CD8-positive, alpha-beta memory T cell (primary cell): ENCODE measurements at places on chromosomes 3 and 15. TPM values are rescaled to one million over a fixed set of nuclear protein-coding genes. Genes with fewer than 3 reads are reported as not detected.

DNA sequence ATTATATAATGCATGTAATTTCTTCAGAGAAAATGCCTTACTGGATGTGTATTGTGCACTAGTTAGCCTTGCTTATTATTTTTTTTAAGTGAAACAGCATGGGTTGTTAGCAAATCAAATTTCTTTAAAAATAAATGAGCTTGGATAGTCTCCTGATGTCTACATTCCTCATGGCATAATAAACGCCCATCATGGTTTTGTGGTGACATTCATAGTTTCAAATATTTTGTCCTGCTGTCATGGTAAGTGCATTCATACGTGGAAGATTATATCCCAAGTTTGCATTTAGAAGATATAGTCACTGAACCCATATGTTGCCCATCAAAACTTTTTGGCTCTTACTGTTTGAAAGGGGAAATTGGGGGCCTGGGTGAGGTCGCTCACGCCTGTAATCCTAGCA, 130.7 kb downstream of the ALCAM start:
- no peaks in the 10 kb centered on the region for H3K4me1 ChIP-seq
- H3K4me3 ChIP-seq = no peak overlapping the region
- no peaks in the 10 kb centered on the region for H3K27me3 ChIP-seq
- H3K27ac ChIP-seq = no peak overlapping the region

Gene BCL2A1
- 55.8 TPM for total RNA-seq

Gene EHHADH
- 1.7 TPM for total RNA-seq

DNA sequence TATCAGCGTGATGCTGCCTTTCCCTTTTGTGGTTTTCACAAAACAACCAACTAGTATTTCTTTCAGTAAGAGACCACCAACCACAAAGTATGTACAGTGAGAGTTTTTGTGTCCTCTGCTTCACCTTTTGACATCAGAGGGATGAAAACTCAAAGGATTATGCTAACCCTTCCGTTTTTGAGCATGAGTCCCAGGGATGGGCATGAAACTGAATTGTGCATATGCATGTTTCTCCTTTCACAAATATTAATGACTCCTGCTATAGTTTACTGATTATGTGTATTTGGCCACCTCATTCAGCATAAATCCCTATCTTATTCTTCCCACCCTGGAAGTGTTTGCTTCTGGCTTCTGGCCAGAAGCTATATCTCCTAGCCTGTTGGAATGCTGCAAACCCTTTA, 59.2 kb downstream of the RSRC1 start:
- H3K36me3 ChIP-seq = no peaks in the 10 kb centered on the region
- no peak overlapping the region for H3K27ac ChIP-seq
- no peaks in the 10 kb centered on the region for H3K27me3 ChIP-seq

DNA sequence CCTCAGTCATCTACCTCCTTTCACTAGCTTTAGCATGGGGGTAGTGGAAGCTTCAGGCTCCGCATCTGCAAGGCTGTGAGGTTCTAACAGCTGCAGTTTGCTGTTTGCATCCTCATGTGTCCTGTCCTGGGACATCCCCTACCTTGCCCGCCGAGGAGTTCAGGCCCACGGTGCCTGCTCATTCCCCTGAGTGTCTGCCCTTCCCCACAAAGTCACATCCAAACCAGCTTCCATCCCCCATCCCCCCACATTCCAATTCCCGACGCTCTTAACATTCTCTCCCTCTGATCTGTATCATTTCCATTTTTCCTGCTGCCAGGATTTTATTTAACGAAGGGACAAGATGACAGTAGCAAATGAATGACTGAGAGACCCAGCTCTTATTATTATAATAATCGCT, 43.8 kb downstream of the HRH1 start:
- no peak for DNase-seq
- no peaks in the 10 kb centered on the region for H3K36me3 ChIP-seq
- H3K4me3 ChIP-seq = no peak overlapping the region
- no peaks in the 10 kb centered on the region for H3K4me1 ChIP-seq
- H3K27ac ChIP-seq = no peak overlapping the region
